ENCODE measurements at places on chromosomes 13 and 19.

- DNase-seq, result no peak
Measured at GRCh38 chr13:38669234-38669964, 17.5 kb upstream of the FREM2 start.

GRCh38 chr13:63024458-63024857, 1608.8 kb upstream of the PCDH20 start:
- no peak for DNase-seq

DNA sequence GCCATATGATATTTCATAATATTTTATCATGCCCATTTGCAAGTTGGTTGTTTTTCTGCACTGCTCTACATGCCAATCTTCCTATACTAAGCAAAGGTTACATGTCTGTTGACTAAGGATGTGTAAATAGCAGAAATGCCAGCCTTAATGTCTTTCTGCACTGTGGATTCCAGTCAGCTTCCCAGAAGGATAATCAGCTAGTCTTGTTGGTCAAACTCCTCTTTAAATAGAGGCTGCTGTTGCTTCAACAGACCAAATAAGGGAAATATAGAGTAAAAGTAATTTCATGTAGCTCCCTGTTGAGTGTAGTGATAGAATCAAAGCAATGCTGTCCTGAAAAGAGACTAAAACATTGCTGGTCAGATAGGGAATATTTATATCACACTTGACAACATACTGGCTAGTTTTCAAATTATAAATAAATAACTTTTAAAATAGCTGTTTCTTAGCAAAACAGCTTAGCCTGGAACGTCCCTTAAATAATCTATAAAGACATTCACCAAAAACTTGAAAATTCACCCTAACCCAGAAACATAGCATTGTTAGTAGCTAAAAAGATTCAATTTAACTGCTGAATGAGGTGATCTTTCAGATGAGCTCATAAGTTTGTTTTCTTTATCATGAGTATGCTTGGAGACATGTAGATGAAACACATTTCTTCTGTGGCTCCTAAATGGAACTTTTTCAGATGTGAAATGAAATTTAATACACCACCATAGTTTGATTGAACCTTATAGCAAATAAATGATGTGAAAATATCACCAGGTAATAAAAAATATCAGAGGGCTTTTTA, 56.6 kb downstream of the FRY start:
- DNase-seq, result no peak

GRCh38 chr19:33510462-33511194, 11.0 kb downstream of the PEPD start:
- no peak for DNase-seq

DNA sequence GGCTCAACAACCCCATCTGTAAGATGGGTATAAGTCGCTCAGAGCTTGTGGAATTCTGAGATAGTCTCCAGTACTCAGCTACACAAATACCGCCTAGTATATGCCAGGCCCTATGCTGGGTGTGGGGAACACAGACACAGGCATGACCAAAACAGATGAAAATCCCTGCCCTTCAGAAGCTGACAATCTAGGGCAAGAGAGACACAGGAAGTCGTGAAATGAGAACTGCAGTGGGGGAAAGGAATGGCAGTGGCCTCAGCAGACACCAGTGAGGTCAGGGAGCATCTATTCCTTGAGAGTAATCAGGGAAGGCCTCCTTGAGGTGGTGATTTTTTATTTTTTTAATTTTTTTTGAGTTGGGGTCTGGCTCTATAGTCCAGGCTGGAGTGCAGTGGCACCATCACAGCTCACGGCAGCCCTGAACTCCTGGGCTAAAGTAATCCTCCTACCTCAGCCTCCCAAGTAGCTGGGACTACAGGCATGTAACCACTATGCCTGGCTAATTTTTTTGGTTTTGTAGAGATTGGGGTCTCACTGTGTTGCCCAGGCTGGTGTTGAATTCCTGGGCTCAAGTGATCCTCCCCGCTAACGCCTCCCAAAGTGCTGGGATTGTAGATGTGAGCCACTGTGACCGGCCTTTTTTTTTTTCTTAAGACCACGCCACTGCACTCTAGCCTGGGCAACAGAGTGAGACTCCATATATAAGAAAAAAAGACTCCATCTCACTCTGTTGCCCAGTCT, 3.2 kb downstream of the TMIGD2 start:
- no peak for DNase-seq

DNA sequence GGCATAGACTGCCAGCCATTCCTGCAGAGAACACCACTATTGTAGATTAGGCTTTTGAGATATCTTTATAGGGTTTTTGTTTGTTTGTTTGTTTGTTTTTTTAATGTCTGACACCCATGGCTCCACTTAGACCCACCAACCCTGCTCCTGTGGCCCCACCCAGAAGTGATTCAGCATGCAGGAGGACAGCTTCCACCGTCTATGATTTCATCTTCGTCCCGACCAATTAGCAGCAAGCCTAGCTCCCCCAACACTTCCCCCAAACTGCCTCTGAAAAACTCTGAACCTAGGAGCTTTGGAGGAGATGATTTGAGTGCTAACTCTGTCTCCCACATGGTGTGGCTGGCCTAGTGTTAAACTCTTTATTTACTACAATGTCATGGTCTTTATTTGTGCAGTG, 108.3 kb upstream of the RXFP2 start:
- no peak for DNase-seq

GRCh38 chr13:21005193-21005592, 56.2 kb downstream of the LATS2 start:
- DNase-seq, result no peak

GRCh38 chr13:91232716-91233115, 114.8 kb upstream of the MIR17HG start:
- DNase-seq, result no peak

DNA sequence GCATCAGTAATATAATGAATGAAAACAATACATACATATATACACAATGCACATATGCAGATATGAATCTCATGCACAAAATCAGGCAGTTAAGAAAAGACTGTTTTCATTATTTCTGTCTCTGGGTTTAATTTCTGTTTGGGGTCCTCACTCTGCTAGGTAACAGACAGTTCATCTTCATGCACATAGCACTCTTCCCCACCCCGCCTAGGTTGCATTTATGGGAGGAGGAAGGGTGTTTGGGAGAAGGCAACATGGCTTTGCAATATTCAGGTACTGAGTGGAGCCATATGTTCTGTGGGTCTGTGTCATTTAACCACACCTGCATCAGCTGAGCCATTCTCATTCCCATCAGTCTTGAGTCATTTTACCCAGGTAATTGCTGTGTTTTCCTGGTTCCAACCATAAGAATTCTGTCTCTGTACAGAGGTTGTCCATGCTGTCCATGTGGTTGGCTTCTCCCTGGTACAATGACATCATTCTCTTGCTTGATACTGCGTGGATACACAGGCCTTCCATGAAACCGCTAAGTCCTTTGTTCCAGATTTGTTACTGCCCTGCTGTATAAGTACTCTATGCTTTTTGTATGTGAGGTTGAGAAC, 45.3 kb downstream of the RFC3 start:
- DNase-seq, result no peak

All from activated T-helper 1 cell treated with anti-CD3 and anti-CD28 coated beads, Interleukin-12 subunit alpha, Interleukin-12 subunit beta, Interleukin-2, Interleukin-4 antibody, amounts not matched to agents 30 ng/mL and 10 ng/mL and 1 ng/mL, durations not matched to agents 14 hours and 24 hours and 36 hours (primary cell).